ENCODE measurements at places on chromosomes 12 and 14.

DNA sequence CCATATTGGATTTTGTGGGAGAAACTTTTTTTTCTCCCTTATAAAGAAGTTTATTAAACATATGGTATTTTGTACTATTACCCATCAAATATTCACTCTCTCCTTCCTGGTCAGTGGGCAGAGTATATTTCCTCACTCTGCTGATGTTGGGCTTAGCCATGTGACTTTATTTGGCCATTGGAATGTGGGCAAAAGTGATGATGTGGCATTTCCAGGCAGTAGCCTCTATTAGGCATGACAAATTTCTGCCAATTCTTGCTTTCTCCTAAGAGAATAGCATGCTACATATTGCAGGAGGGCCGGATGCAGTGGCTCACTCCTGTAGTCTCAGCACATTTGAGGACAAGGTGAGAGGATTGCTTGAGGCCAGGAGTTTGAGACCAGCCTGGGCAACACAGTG is 24.4 kb upstream of the WSCD2 start:
- DNase-seq: no peak

DNA sequence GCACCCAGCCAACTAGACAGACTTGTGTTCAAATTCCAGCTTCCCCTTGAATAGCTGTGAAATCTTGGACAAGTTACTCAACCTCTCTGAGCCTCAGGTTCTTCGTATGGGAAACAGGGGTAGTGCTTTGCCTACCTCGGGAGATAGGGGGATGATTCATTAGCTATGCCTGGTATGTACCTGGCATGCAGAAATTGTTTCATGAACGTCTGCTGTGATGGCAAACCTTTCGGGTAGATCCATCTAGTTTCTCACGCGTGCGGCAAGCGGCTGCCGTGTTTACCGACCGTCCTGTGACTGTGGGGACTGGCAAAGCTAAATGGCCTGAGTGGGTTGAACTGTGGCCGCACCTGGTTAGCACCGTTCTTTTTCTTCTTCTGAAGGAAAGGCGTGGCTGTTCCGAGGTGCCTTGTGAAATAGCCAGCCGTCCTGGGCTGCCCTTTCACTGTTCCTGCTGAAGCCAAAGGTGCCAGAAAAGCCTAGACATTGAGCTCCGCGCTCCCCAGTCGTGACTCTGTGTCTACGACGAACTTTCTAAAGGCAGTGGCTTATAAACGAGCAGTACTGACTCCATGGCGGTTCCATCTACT is 40.6 kb upstream of the MED13L start:
- DNase-seq: no peak

DNA sequence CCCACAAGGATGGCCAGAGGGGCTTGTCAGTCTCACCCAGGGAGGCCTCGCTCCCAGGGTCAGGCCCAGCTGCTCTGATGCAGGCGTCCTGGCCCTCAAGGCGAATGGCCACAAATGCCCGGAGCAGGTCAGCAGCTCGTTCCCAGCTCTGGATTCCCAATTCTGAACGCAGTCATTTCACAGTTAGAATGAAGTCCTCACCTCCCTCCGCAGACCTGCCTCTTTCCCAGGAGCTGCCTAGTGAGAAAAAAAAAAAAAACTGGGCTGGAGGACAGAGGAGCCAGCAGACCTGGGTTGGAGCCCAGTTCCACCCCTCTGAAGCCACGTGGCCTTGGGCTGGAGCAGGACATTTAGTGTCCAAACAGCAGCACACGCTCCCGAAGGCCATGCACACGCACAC is 62.2 kb upstream of the DIO3 start:
- no peak for DNase-seq

DNA sequence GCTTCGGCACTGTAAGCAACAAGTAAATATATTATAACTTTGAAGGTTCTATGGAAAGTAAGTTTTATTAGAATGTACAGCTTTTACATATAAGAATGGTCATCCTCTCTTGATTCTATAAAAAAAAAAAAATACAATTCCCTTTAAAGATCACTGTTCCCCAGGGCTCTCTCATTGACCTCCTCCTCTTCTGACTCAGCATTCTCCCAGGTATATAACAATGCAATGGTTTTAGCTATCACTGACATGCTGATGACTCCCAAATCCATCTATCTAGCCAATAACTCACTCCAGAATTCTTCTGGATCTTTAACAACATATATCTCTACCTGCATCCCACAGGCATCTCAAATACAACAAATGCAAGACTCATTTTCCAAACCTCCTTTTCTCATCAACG is 62.7 kb downstream of the EEA1 start:
- no peak for DNase-seq

DNA sequence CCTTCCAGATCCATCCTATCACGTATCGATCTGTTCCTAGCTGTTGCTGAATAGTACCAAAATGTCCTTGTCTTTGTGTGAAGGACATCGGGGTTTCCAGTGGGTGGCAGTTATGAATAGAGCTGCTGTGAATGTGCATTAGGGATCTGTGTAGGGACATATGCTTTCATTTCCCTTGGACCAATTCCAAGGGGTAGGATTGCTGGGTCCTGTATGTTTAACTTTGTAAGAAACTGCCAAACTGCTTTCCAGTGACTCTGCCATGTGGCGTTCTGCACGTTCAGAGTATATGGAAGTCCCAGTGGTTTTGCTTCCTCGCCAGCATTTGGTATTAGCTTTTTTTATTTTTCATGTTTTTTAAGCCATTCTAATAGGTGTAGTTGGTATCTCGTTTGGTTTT is 28.6 kb downstream of the PACS2 start:
- DNase-seq: no peak

DNA sequence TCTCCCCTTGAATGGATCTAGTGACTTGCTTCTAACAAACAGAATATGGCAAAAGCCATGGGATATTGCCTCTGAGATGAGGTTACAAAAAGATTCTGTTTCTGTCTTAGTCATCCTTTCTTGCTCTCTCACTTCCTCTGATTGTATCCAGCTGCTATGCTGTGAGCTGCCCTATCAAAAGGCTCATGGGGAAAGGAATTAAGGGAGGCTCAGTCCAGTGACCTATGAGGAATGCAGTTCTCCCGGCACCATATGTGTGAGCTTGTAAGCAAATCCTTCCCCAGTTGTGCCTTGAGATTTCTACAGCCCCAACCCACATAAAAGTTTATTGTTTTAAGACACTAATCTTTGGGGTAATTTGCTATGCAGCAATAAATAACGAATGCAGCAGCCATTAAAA is 183.1 kb downstream of the KLHL28 start:
- DNase-seq: no peak

DNA sequence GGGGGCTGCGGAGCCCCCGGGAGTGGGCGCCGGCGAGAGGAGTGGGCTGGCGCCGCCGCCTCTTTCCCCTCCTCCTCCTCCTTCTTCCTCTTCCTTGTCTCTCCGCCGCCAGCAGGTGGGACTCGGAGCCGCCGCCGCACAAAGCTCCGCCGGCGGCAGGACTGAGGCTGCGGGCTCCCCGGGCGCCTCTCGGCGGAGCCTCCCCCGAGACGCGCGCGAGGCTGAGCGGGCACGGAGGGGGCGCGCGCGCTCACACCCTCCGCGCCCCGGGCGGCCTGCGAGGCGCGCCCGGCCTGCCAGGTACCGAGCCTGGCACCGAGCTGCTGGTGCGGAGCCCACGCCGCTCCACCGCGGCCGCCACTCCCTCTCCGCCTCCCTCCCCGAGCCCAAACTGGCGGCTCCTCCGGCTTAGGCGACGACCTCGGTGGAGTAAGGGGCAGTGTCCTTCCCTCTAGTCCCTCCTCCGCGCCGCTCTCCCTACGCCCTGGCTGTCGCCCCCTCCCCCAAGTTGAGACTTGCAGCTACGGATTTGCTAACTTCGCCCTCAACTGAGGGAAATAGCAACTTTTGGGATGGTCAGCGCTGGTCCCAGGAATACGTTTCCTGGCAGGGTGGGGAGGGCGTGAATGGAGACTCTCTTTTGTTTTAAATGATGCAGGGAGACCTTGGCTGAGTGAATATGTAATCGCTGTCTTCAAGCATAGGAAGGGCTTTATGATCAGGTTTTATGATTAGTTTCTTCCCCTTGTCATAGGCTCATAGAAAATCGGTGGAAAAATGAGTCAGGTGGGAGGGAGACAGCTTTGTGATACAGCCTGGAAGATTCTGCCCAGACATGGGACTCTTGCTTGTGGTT is 199.5 kb upstream of the CAND1 start:
- DNase-seq: no peak

- no peak for DNase-seq
Observed at GRCh38 chr12:131092901-131093603, 139.3 kb downstream of the ADGRD1 start.

GRCh38 chr12:57563358-57563757 is 13.5 kb downstream of the KIF5A start:
- DNase-seq: no peak

GRCh38 chr14:95727056-95727700 is 13.3 kb upstream of the TCL1A start:
- DNase-seq: no peak

DNA sequence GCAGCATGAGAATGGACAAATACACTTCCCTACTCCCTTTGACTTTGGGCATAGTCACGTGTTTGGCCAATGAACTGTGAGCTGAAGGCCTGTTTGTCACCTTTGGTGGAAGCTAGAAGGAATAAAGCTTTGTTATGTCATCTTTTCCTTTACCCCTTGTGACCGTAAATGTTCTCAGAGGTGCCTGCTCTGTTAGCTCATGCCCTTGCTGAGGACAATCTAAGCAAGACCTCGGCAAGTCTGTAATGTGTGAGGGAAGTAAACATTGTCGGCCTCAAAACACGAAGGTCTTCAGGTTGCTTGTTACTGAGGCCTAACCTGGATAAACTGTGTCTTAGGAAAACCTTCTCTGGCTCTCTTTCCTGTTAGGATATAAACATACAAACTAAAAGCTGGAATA is 354.2 kb downstream of the TMEM132D start:
- no peak for DNase-seq

DNA sequence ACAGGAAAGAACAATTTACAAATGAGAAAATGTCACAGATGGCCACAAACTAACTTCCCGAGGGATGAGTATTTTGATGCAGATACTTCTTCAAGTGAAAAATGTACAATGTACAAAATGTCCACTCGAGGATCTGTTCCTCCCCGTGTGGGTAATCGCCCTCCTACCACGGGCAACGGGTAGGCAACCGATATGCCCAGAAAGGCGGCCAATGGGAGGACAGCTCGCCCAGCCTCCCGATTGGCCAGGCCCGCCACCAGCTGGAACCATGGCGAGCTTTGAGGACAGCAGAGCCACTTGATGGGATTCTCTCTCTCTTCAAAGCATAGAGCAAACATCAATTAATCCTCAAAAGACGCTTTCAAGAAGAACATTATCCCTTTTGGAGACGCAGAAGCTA is 42.3 kb downstream of the DPF3 start:
- DNase-seq: no peak

DNA sequence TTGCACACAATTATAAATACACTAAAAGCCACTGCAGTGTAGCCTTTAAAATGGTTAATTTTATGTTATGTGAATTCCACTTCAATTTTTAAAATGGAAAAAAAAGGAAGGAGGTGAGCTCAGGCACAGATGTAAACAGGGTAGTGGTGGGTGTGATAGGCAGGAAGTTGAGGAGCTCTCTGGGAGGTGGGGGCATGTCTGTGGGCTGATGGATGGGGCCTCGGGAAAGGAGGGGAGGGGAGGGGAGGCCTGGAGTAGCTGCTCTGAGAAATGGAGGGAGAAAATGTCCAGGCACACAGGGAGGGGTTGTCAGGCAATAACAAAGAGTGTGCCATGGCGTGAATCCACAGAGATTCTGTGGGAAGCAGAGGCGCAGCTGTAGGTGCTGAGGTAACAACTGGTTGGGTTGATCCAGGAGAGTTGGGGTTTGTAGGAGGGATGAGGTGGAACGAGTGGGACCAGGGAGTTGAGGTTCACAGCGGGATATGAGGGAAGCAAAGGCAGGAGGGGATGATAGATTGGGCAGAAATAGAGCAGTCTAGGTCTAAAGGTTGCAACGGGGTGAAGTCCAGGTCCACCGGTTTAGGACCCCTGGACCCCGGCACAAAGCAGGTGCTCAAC is 57.2 kb downstream of the LTBP2 start:
- DNase-seq: no peak

GRCh38 chr14:24317141-24317928 is 6.0 kb downstream of the LTB4R start:
- no peak for DNase-seq

GRCh38 chr12:124013073-124013472 is 40.1 kb downstream of the ZNF664 start:
- DNase-seq: no peak

- DNase-seq: no peak
Observed at GRCh38 chr12:73902260-73902659, 635.4 kb upstream of the ATXN7L3B start.

DNA sequence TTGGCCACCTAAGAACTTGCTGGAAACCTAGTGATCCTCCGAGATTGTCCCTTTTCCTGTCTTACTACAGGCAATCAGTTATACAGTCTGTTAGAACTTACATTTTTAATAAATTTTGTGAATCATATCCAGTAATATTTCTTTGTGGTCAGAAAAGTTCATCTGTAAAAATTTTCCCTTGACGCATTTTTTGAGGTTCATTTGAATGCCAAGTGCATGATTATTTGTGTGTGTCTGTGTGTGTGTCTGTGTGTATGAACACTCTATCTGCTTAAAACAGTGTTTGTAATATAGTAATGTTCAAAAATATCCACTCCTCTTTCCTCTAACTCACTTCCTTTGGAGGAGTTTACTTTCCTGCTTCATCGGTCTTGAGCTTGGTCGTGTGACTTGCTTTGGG is 468.7 kb upstream of the FLRT2 start:
- no peak for DNase-seq

DNA sequence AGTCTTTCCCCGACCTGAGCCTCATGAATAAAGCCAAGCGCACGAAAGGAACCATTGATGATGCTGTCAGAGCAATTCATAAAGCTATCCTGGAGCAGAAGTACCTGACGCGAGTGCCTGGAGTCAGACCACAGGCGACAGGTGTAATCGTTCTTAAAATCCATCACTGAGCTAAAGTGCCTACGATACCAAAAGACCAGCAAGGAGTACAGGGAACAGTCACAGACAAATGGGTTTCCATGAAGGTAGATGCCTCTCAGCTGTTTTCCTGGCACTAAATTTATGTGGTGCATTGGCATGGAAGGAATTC is 1.4 kb upstream of the PCED1B start:
- DNase-seq: no peak

DNA sequence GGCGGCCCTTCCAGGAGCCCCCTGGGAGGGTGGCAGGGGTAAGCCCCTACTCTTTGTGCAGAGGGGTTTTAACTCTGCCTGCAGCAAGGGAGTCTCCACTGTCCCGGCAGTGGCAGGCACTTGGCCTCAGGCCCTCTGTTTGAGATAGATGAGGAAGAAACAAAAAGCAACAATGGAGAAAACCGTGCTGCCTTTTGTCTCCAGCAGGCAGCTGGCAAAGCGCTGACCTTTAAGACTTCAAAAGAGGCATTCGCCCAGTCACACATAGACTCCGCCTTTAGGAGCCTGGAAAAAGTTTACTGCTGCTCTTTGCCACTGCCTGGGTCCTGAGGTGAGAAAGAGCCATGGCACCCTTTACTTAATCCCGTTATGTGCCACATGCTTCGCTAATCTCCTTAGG is 158.2 kb upstream of the NTF3 start:
- DNase-seq: no peak

- DNase-seq: no peak
Observed at GRCh38 chr14:53599221-53599945, 357.2 kb downstream of the BMP4 start.

GRCh38 chr12:64737539-64737938 is 21.7 kb downstream of the GNS start:
- no peak for DNase-seq

- DNase-seq: no peak
Observed at GRCh38 chr14:102872020-102872419, 50.4 kb upstream of the AMN start.

GRCh38 chr14:63286071-63286470 is 32.7 kb downstream of the GPHB5 start:
- DNase-seq: no peak
